NCI-H1930 (cell line): ENCODE measurements at places on chromosomes 6 and 20.

DNA sequence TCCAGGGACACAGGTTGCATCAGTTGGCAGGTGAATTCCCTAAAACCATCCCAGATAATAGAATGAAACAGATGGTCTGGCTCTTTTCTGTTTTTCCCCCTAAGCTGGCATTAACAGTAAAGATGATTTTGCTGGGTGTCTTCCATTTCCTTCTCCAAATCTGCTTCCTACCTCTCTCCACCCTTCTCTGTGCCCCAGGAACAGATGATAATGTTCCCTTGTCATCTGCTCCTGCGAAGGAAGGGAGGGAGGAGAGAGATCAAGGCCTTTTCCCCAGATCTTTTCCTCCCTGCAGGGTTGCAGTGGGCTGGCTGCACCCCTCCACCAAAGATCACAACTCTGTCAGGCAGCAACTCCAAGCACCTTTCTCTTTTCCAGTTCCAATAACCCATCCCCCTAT lies 156.5 kb upstream of the PRDM1 start:
- no peak for DNase-seq

DNA sequence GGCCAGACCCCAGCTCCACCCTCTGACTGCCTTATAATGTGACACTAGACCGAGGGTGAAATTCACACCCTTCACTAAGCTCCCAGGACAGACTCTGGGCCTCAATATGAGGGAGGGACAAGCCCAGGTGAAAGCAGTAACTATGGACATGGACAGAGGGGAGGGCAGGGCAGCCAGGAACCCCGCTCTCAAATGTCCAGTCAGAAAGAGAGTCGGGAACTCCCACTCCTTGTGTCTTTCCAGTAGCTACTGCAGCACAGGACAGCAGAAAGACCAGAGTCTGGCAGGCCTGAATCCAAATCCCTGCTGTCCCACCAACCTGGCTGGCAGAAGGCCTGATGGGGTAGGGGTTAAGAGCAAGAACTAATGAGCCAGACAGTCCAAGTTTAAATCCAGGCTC lies 6.4 kb downstream of the C20orf96 start:
- no peak for DNase-seq

GRCh38 chr6:16184129-16184528 lies 54.3 kb upstream of the GMPR start:
- peak; percentile 6 for DNase-seq

- DNase-seq: no peak
Observed at GRCh38 chr6:52995913-52996645, 995 bp upstream of the GSTA4 start.

GRCh38 chr6:27873021-27873940 lies 38.9 kb downstream of the OR2B2 start:
- peak; percentile 82 for DNase-seq

DNA sequence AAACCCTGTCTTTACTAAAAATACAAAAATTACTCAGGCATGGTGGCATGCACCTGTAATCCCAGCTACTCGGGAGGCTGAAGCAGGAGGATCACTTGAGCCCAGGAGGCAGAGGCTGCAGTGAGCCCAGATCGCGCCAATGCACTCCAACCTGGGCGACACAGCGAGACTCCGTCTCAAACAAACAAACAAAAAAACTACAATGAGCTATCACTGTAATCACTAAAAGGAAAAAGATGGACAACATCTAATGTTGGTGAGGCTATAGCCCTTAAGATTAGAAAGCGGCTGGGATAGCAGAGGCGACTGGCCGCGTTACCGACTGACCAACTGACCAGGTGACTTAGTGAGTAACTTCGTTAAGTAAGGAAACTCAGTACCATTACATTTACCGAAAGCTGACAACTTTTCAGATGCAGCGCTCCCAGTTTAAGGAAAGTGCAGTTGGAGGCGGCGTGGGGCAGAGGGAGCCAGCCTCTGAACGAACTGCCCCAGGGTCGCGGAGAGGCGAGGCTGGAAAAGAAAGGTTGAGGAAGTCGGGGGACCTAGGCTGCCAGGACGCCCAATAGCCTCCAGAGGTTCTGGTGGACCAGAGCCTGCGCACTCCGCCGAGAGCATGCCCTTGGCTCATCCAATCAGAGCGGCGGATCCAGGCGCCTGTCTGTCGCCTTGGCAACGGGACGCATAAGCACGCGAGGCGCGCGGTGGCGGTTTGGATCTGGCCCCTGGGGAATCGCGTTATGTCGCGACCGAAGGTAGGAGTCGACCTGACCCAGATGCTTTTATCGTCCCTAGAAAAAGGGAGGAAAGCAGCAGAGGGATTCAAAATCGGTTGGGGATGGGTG lies 8.9 kb downstream of the TTLL9 start:
- DNase-seq: peak; percentile 95

GRCh38 chr6:85015396-85015990 lies 251.1 kb upstream of the TBX18 start:
- no peak for DNase-seq

DNA sequence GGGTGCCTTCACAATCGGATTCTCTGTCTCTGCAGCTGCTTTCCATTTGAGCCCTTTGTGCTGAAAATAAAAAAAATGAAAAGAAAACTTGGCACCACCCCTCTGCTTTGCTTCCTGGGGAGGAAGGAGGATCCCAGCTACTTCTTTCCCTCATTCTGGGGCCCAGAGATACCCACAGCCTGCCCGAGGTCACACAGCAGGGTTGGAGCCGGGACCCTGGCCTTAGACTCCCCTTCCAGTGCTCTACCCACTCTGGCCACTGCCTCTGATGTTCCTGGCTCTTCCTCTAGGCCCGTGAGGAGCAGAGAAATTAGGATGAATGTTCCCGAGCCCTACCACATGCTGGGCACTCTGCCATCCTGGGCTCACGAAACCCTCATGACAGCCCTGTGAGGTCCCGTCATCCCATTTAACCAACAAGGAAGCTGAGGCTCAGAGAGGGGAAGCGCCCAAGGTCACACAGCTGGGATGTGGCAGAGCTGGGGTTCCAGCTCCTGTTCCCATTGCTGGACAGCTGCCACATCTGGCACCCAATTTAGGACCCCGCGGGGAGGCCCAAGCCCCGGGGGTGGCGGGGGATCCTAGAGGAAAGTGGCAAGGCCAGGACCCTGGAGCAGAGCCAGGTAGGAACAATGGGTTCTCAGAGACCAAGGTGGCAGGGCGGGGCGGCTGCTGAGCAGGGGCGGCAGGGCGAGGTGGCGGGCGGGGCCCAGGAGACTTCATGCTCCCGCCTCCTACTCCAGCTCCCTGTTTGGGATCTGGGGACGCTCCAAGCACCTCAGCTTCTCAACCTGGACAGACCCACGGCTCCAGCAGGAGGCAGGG lies 76.6 kb downstream of the CEBPB start:
- DNase-seq: no peak

DNA sequence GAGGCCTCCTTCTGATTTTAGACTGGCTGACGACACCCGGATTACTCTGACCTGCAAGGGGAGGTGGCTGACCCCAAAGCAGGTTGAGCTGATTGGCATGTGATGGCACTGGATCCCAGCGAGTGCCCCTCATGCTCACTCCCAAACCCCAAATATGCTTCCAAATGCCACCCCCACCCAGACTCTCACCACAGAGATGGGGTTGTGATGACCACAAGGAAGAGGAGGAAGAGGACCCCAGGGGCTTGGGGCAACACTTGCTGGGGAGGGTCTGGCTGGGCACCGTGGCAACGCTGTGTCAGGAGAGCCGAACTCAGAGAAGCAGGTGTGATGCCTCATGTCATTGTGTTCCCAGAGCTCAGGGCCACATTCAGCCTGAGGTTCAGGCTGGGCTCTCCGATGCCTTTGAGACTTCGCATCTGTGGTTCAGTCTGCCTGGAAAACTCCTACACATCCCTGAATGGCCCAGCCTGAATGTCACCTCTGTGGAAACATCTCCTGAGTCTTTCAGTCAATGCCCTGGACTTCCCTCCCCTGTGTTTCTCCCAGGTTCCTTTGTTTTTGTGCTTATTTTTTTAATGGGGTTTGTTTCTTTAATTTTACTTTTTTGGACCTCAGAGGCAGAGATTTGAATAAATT lies 169.1 kb upstream of the PMEPA1 start:
- DNase-seq: no peak

DNA sequence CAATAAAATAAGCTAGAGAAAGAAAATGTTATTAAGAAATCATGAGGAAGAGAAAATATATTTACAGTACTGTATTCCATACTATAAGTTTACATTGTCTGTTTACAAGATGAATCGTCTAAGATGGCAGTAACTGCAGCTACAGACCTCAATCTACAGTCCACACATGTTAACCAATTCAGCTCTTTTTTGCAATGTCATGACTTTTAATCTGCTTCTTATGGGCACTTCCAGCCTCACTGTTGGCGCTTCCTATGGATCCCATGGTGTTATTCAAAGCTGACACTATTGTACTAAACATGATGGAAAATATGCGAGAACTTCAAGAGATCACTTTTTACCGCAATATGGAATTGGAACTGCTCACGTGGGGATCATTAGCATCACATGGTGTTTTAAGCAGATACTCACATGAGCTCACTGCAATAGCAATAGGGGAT lies 451.5 kb upstream of the CITED2 start:
- no peak for DNase-seq

GRCh38 chr6:75745404-75745803 lies 3.6 kb upstream of the MYO6 start:
- DNase-seq: no peak

- DNase-seq: no peak
Observed at GRCh38 chr6:90412538-90413369, 116.1 kb upstream of the BACH2 start.

DNA sequence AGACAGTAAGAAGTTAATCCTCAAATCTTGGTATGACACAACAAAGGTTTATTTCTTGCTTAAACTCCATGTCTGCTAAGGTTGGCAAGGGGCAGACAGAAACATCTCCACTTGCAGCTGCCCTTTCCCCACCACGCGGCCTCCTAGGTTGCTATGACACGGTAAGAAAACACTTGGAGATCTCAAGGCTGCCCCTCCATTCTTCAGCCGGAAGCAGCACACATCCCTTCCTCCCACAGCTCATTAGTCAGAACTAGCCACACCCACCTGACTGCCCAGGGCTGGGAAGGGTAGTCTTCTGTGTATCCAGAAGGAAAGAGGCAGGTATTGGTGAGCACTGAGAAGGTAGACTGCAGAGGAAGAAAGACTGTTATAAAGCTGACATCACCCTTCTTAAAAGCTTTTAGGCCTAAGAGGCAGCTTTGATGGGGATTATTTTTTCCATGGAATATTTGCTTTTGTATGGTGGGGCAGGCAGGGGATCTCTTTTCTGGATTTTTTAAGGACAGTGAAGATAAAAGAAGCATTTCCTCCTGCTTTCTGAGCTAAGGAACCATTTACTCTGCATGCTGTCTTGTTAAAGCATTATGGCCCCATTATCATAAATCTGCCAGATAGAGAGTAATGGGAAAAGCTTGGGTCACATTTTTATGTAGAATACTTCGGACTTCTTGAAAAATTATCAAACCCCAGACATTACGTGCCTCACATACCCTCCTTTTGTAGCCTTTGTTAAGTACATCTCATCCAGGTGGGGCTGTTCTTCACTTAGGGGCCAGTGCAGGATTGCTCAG lies 41.6 kb downstream of the MRAP2 start:
- no peak for DNase-seq

GRCh38 chr20:38937978-38938473 lies 11.8 kb downstream of the FAM83D start:
- DNase-seq: no peak

GRCh38 chr20:12965212-12965869 lies 43.4 kb upstream of the SPTLC3 start:
- no peak for DNase-seq

- DNase-seq: no peak
Observed at GRCh38 chr20:51608061-51608460, 65.5 kb upstream of the NFATC2 start.

DNA sequence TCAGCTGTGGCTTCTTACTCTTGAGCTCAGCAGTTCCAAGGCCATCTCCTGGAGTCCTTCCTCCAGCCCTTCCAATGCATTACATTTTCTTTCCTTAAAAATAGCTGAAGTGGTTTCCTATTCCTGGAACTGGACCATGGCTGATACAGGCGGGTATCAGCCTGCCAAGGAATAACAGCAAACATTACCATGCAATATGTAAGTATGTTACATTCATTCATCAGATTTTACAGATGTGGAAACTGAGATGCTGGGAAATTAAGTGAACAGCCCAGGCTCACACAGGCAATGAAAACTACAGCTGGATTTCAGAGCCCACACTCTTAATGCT lies 100.4 kb downstream of the NRN1 start:
- no peak for DNase-seq

GRCh38 chr20:60999250-60999649 lies 252.8 kb upstream of the CDH4 start:
- DNase-seq: no peak

DNA sequence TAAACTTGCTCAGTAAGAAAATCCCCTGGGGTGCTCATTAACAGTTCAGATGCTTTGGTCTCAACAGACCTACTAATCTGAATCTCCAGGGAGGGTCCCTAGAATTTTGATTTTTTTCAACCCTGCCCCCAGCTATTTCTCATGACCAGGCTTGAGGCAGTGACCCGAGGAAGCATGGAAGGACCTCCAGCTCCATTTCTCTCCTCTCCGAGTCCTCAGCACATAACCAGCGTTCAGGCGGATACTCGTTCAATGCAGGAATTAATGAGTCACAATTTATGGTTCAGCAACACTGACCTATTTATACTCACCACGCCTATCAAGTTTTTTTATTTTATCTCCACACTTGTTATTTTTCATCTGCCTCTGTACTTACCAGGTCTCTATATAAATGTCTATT lies 369.2 kb upstream of the CDH4 start:
- no peak for DNase-seq

GRCh38 chr6:35718911-35719381 lies 17.9 kb upstream of the ARMC12 start:
- DNase-seq: no peak

DNA sequence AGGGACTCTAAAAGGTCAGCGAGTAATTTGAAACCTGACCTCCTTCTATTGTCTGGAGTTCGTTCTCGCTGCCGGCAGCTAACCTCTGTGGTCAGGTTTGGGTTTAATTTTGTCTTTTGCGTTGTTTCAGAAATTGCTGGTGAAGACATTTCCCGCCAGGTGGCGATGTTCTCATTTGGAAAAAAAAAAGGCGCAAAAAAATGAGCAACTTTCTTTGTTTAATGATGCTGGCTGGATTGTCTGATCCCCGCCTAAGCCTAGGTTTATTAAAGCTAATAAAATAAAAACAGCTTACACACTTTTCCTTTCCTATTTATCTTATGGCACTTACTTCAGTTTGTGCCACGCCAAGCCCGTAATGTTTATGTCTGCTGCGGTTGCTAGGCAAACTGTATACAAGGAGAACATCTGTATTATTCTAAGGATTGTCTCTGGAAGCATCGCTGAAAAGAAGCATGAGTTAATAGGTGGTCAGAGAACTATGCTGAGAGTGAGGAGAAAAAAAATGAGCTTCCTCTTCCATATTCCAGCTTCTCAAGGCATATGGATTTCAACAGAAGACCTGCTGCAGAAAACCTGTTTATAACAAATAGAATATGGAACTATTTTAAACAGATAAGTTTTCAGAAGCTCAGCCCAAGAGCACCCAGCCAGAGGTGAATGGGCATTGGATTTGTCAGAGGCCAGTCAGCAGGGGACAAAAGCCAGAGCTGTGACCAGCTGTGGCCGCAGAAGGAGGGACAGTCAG lies 205.7 kb downstream of the DOK5 start:
- DNase-seq: peak; percentile 38

- no peak for DNase-seq
Observed at GRCh38 chr6:74366634-74367033, 670.6 kb downstream of the CD109 start.

- DNase-seq: no peak
Observed at GRCh38 chr20:12597551-12597950, 411.2 kb upstream of the SPTLC3 start.

GRCh38 chr6:37059344-37060194 lies 54.1 kb downstream of the FGD2 start:
- DNase-seq: no peak

GRCh38 chr6:30754631-30755030 lies 10.3 kb upstream of the IER3 start:
- no peak for DNase-seq
